ENCODE measurements at places on chromosomes 4 and X. TPM values are rescaled to one million over a fixed set of nuclear protein-coding genes. Genes with fewer than 3 reads are reported as not detected.

- H3K36me3 ChIP-seq: no peaks in the 10 kb centered on the region
- DNase-seq: no peak
- H3K4me3 ChIP-seq: no peak overlapping the region
Observed at GRCh38 chr4:110998320-110998719, 375.4 kb upstream of the PITX2 start.

- H3K4me1 ChIP-seq: no peaks in the 10 kb centered on the region
- peaks cover 2% of the 10 kb centered on the region for H3K27me3 ChIP-seq
- no peak overlapping the region for H3K27ac ChIP-seq
- DNase-seq: no peak
- H3K4me3 ChIP-seq: no peak overlapping the region
- H3K36me3 ChIP-seq: no peaks in the 10 kb centered on the region
Observed at GRCh38 chrX:52015794-52016193, 53.2 kb downstream of the MAGED4B start.

The NSG1 gene
- 9.5 TPM for total RNA-seq

- H3K4me3 ChIP-seq: no peak overlapping the region
- H3K27me3 ChIP-seq: no peaks in the 10 kb centered on the region
- DNase-seq: no peak
- H3K36me3 ChIP-seq: no peaks in the 10 kb centered on the region
Observed at GRCh38 chr4:152165146-152165545, 370.7 kb downstream of the FBXW7 start.

The STPG2 gene
- total RNA-seq: 1.1 TPM

The PRAF2 gene
- 24.0 TPM for total RNA-seq

DNA sequence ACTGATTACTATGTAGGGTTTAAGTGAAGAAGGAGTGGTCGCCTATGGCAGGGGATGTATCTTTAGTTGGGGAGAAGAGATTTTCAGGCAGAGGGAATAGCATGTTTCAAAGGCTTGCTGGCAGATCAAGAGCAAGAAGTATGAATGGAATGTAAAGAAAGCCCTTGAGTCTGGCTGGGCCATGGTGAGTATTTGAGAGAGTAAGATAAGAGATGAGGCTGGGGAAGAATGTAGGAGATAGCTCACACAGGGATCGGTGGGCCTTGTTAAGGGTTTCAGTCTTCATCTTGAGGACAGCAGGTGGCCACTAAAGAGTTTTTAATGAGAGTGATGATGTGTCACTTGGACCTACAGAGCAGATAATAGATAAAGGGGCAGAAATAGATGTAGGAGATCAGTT, 319.1 kb upstream of the RPS6KA3 start:
- no peaks in the 10 kb centered on the region for H3K4me1 ChIP-seq
- no peak overlapping the region for H3K4me3 ChIP-seq
- no peaks in the 10 kb centered on the region for H3K27me3 ChIP-seq
- no peak overlapping the region for H3K27ac ChIP-seq
- DNase-seq: no peak

DNA sequence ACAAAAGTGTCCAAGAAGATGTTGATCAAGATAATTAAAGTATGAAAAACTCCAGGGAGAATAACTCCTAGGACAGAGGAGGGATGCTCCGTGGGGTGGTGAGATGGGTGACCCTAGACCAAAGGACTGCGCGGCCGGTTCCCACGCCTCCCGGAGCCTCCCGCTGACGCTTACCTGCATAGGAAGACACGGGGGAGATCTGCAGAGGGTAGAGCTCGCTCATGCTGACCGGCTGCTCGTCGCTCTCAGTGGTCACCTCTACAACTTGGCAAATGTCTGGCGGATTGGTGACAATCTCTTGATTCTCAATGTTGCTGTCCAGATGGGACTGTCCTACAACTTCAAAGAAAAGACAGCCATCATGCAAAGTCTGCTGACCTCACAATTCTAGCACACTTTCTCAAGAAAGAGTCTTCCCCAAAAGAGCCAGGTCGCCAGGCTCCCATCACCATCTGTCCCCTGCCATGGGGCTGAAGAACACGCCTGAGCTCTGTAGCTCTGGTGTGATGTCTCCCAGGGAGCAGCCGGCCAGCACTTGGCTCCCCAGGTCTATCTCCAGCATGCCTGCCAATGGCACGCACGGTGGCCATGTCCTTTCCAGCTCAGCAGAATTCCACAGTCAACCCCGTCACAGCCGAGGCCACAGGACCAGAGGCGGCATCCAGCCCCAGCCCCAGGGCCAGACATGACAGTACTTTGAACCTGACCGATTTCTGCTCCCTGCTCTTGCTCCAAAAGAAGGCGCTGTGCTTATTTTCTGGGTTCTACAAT, 75.4 kb downstream of the IRF2 start:
- peaks cover 26% of the 10 kb centered on the region for H3K36me3 ChIP-seq
- no peak overlapping the region for H3K4me3 ChIP-seq
- no peak for DNase-seq
- no peaks in the 10 kb centered on the region for H3K27me3 ChIP-seq
- H3K27ac ChIP-seq: no peak overlapping the region
- H3K4me1 ChIP-seq: no peaks in the 10 kb centered on the region

GRCh38 chr4:80035336-80035735, 37.7 kb downstream of the ANTXR2 start:
- DNase-seq: no peak
- no peaks in the 10 kb centered on the region for H3K4me1 ChIP-seq

- no peaks in the 10 kb centered on the region for H3K36me3 ChIP-seq
- no peaks in the 10 kb centered on the region for H3K27me3 ChIP-seq
- no peak overlapping the region for H3K4me3 ChIP-seq
Observed at GRCh38 chr4:167469436-167469835, 235.1 kb upstream of the SPOCK3 start.

DNA sequence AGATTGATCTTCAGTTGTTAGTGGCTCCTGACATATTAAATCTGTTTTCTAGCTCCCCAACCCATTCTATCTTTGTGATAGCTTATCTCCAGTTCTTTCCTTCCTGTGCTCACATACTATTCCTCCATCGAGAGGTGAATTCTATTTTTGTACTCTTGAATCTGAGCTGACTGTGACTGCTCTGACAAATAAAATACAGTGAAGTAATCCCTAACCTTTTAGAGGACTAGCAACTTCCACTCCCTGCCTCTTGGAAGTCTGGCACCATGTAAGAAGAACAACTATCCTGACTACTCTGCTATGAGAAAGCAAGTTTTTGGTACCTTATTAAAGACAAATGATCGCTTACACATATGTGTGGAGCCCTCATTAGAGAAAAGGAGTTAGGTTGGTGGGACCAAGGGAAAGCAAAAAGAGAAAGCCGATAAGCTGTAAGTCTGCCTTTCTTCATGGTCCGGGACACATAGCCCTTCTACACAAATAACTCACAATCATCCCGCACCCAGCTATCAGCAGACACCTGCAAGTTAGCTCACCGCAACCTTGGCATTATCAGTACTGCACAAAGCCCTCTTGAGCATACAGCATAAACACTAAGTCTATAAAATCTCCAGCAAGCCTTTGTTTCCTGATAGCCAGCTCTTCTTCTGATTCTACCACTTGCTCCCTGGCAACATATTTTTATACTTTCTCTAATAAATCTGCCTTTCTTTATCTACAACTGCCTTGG, 13.5 kb upstream of the PPM1K start:
- no peak for DNase-seq
- no peaks in the 10 kb centered on the region for H3K27me3 ChIP-seq
- no peak overlapping the region for H3K4me3 ChIP-seq
- no peak overlapping the region for H3K27ac ChIP-seq

GRCh38 chr4:112214390-112215264, 17.0 kb upstream of the AP1AR start:
- DNase-seq: no peak
- H3K36me3 ChIP-seq: no peaks in the 10 kb centered on the region
- H3K4me1 ChIP-seq: no peaks in the 10 kb centered on the region

GRCh38 chr4:76564123-76564915, 129.3 kb downstream of the SHROOM3 start:
- no peaks in the 10 kb centered on the region for H3K4me1 ChIP-seq
- DNase-seq: no peak
- no peaks in the 10 kb centered on the region for H3K36me3 ChIP-seq
- peak overlapping the region; percentile 66 for H3K27ac ChIP-seq

- DNase-seq: no peak
- no peaks in the 10 kb centered on the region for H3K36me3 ChIP-seq
- no peak overlapping the region for H3K27ac ChIP-seq
Observed at GRCh38 chr4:140595065-140595464, 26.3 kb upstream of the UCP1 start.

The TMSB15A gene
- not detected for total RNA-seq
